ENCODE measurements at places on chromosomes 6 and 20.

- DNase-seq, result no peak
Observed at GRCh38 chr6:111651185-111652034, 45.7 kb upstream of the TRAF3IP2 start.

GRCh38 chr6:3965071-3965718, 113.7 kb downstream of the FAM217A start:
- no peak for DNase-seq

- DNase-seq, result no peak
Observed at GRCh38 chr20:52926505-52926904, 45.7 kb upstream of the TSHZ2 start.

GRCh38 chr20:34880215-34880850, 3.9 kb downstream of the ACSS2 start:
- no peak for DNase-seq

- peak; percentile 50 for DNase-seq
Observed at GRCh38 chr20:58407201-58407873, 18.3 kb downstream of the VAPB start.

DNA sequence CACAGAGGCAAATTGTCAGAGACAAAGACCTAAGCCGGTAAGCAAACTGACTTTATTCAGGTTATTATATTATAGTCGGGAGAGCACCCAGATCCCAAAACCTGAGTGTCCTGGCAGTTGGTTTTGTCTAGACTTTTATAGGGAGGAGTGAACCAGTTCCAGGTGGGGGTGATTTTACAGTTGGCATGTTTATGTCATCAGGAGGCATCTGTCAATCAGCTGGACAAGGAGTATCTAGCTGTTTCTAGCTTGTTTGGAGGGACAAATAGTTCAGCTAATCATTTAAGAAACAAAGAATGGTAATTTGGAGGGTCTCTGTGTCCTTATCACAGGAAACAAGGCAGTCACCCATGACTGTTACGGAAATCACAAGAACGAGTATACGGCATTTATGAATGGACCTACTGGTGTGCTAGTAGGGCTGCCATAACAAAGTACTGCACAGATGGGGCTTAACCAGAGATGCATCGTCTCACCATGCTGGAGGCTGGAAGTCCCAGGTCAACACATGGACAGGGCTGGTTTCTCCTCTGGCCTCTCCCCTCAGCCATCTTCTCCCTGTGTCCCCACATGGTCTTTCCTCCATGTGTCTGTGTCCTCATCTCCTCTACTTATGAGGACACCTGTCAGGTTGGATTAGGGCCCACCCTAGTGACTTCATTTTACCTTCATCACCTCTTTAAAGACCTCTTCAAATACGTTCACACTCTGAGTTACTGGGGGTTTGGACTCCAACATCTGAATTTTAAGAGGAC, 122.7 kb downstream of the LY86 start:
- no peak for DNase-seq

GRCh38 chr20:20573797-20574196, 138.6 kb downstream of the RALGAPA2 start:
- DNase-seq, result no peak

DNA sequence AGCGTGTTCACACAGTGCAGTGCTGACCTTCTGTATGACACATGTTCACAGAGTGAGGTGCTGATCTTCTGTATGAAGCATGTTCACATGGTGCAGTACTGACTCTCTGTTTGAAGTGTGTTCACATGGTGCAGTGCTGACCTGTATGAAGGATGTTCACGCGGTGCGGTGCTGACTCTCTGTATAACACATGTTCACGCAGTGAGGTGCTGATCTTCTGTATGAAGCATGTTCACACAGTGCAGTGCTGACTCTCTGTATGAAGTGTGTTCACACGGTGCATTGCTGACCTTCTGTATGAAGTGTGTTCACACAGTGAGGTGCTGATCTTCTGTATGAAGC, 10.8 kb upstream of the SERPINB1 start:
- DNase-seq, result no peak

- DNase-seq, result no peak
Observed at GRCh38 chr6:128630213-128630612, 109.8 kb upstream of the PTPRK start.

- peak; percentile 74 for DNase-seq
Observed at GRCh38 chr6:42104095-42104803, 38.2 kb downstream of the C6orf132 start.

DNA sequence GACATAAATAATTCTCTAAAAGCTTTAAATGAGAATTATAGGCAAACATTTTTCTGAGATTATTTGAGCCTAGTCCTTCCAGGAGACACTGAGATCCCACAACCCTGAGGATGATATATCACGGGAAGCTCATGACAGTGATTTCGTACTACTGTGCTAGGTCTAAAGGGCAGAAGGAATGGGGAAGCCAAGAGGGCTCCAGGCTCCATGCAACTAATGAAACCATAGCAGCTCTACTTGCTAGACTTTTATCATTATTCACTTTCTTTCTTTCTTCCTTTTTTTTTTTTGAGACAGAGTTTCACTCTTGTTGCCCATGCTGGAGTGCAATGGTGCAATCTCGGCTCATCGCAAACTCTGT, 57.3 kb upstream of the SGK1 start:
- DNase-seq, result no peak

DNA sequence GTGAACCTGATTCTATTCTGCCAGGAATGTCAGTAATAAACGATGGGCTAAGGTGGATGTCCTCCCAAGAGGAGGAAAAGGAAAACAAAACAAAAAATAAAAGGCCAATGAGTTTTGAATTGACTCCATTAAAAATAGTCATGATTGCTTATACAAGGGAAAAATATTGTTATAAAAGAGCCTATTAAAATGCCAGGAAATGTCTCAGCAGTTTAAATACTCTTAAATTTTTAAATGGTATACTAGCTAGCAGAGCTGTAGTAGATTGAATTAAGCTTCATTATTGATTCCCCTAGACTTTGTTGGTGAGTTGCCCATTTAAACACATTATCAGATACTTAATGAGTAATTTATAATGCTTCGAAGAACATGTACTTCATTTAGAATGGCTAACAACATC, 990.9 kb upstream of the GJE1 start:
- no peak for DNase-seq

DNA sequence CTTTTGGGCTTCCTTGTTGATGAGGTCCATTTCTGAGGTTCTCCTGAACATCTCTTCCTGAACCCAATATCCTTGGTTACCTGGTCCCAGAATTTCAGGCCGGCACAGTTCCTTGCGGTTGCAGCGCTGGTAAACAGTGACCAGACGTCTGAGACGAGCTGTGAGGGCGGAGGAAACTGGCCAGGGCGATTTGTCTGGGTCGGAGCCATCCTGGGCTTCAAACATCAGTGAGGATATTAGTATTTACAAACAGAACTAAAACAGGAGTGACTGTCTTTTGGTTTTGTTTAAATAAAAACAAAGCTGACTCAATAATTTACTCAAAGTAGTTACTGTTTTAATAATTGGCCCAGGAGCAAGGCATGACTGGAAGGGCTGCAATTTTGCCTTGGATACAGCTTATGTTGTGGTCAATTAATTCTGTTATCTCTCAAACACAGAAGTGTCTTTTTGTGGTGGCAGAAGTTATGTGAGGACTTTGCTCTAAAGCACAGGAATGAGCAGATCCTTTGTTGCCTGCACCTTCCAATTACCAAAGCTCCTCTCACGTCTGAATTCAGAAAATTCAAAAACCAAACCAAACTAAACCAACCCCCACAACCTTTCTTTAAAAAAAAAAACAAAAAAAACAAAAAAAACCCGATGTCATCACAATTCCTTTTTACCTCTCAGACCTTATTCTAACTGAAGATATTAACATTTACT, 58.7 kb upstream of the EMILIN3 start:
- DNase-seq, result peak; percentile 34

DNA sequence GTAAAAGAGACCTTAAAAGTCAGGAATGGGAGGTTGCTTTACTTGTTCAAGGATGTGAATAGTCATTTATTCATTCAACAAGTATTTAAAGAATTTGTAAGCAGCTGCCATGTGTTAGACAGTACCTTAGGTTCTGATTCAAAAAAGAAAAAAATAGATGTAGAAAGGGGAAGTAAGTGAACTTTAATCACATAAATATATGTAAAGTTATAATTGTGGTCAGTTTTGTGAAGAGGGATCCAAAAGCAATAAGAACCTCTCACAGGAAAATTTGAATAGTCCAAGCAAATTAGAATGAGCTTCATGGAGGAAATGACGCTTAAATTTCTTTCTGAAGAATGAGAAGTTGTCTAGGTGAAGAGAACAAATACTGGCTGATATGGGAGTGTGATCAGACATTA, 596.1 kb upstream of the CITED2 start:
- peak; percentile 71 for DNase-seq

GRCh38 chr6:26115226-26115625, 28.0 kb downstream of the HFE start:
- DNase-seq, result no peak

GRCh38 chr6:26286168-26286877, 78.7 kb upstream of the BTN3A2 start:
- peak; percentile 56 for DNase-seq

DNA sequence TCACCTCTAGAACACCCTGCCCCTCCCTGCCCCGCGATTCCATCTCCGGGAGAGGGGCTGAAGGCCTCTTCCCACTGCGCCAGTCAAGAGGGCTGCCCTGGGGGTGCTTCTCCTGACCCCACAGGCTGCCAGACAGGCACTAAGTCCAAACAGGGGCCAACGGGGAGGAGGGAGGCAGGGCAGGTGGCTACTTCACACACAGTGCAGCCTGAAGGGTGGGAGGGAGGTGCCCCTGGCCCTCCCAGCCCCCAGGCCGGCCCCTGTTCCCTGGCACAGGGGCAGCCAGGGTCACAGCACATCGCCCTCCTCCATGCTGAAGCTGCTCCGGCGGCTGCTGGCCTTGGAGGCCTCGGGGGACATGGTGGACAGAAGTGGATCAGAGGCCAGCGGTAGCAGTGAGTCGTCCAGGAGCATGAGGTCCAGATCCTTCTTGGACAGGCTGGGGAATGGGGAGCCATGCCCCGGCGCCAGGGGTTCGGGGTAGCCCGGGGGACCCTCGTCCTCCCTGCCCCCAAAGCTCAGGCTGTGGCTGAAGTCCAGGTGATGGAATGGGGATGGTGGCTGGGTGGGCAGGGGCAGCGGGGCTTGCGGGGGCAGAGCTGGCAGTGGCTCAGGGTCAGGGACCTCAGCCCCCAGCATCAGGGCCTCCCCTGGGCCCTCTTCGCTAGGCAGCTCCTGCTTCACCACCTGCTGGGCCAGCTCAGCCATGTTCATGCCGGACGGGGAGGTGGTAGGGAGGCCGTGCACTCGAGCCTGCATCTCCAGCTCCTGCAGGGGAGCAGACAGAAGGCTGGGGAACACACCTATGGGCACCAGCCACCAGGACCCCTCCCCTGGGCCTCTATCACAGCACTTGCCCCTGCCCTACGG, 46.3 kb downstream of the MDFI start:
- no peak for DNase-seq

DNA sequence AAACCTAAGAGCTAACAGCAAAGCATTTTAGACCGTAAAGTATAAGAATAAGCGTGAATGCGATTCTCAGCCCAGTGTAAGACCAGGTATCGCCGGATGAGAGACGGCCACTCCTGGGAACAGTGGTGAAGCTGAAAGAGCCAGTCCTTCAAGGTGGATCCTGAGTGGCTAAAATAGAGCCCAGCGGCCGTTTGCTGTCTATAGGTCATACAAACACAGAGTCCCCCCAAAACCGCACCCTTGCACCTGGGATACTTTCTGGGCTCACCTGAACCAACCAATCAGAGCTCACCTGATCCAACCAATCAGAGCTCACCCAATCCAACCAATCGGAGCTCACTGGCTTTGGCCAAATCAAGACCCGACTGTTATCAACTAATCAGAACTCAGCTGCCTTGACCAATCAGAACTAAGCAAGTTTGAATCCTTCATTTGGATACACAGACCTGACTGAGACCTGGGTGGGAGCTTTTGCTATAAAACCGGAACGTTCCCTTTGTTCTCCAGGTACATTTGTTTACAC, 248.2 kb downstream of the DLL1 start:
- DNase-seq, result no peak

- DNase-seq, result no peak
Observed at GRCh38 chr6:6840831-6841291, 252.3 kb downstream of the LY86 start.

- DNase-seq, result peak; percentile 22
Observed at GRCh38 chr20:11755071-11755841, 162.4 kb upstream of the BTBD3 start.

DNA sequence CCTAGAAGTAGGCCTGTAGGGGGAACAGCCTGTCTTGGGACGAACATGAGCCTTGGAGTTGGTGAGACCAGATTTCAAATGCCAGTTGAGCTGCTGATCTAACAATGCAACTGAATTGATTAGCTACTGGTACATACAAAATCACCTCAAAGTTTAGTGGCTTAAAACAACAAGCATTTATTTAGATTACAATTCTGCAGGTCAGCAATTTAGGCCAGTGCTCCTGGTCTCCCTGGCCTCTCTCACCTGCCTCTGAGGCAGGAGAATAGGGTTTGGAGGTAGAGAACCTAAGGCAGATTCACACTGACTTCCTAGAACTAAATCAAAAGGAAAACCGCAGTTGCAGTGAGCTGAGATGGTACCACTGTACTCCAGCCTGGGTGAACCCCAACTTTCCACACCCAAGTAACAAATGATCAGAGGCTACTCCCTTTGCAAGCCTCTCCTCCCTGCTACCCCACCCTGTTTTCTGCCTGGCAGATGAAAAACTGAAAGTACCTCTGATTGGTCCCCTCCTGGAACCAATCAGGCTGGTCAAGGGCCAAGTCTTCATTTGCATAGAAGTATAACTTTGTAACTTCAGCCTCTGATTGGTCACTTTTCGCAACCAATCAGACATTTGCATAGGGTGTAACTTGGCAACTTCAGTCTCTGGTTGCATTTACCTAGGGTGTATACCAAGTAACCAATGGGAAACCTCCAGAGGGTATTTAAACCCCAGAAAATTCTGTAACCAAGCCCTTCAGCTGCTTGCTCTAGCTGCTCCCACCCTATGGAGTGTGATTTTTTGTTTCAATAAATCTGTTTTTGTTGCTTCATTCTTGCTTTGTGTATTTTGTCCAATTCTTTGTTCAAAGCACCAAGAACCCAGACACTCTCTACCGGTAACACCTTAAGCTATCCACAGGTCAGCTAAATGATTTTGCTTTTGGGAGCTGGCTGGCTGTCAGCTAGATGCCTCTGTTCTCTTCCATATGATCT, 8.1 kb upstream of the UBR2 start:
- peak; percentile 27 for DNase-seq

DNA sequence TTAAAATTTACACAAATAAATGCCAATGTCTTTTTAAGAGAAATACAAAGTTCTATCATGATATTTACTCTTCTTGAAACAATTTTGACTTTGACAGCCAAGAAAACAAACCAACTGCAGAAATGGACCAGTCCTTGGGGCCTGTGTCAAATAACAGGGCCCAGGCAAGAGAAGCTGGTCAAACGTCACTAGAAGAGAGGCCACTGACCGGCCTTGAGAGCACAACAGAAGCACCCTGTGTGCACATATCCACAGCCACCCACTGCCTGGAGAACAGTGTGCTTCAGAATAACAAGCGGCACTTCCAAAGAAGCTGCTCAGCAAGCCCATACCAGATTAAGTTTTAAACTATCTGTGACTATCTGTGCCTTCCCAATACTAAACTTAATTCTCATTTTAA, 14.8 kb downstream of the APMAP start:
- no peak for DNase-seq

- DNase-seq, result no peak
Observed at GRCh38 chr6:47137073-47137472, 94.9 kb upstream of the ADGRF1 start.

- no peak for DNase-seq
Observed at GRCh38 chr20:32777177-32777956, 15.2 kb downstream of the DNMT3B start.

All from iris pigment epithelial cell (primary cell).